ENCODE measurements at places on chromosomes 1 and 21. TPM values are rescaled to one million over a fixed set of nuclear protein-coding genes. Genes with fewer than 3 reads are reported as not detected.

DNA sequence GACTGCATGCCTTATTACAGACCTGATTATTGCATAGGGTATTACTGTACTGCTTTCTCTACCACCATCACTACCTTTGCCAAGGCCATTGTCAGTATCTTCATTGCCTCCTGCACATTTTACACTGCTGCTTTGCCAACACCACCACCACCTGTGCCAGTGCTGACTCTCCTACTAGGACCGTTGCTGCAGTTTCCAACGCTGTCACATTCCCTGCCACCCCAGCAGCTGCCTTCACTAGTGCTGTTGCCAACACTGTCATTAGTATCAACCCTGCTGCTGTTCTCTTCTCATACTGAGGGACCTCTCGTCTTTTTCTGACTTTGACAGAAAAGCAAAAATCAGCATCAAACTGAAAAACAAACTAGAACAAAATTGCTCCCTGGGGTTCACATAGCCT lies 394.9 kb upstream of the B3GALT2 start:
- H3K4me3 ChIP-seq, result no peak overlapping the region
- no peaks in the 10 kb centered on the region for H3K36me3 ChIP-seq
- H3K27ac ChIP-seq, result no peak overlapping the region
- no peak for DNase-seq
- H3K4me1 ChIP-seq, result no peaks in the 10 kb centered on the region

GRCh38 chr1:231418101-231418740 lies 3.9 kb downstream of the EGLN1 start:
- no peak for DNase-seq
- H3K4me3 ChIP-seq, result peak overlapping the region; percentile 80
- no peak overlapping the region for H3K27ac ChIP-seq
- H3K4me1 ChIP-seq, result peaks cover 28% of the 10 kb centered on the region
- no peaks in the 10 kb centered on the region for H3K27me3 ChIP-seq

DNA sequence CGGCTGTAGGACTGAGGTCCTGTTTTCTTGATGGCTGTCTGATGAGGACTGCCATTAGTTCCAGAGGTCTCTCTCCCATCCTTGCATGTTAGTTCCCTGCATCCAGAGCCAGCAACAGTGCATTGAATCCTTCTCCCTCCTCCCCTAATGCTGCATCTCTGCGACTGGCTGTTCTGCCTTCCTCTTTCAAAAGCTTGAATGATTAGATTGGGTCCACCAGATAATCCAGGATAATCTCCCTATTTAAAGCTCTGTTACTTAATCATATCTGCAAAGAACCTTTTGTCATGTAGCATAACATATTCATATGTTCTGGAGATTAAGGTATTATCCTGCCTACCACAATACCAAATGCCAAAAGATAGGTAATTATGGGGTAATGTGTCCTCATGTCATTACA lies 377.5 kb downstream of the GPATCH2 start:
- H3K27me3 ChIP-seq, result peaks cover 7% of the 10 kb centered on the region
- no peaks in the 10 kb centered on the region for H3K36me3 ChIP-seq
- DNase-seq, result no peak
- H3K27ac ChIP-seq, result no peak overlapping the region
- H3K4me1 ChIP-seq, result no peaks in the 10 kb centered on the region

C1QB gene
- total RNA-seq, result not detected

GRCh38 chr1:16321176-16321867 lies 31.0 kb downstream of the FBXO42 start:
- H3K4me1 ChIP-seq, result peaks cover 18% of the 10 kb centered on the region
- no peaks in the 10 kb centered on the region for H3K36me3 ChIP-seq
- DNase-seq, result no peak

GNG4 gene
- total RNA-seq, result 11.0 TPM

GRCh38 chr1:214720561-214720960 lies 117.6 kb downstream of the CENPF start:
- H3K4me1 ChIP-seq, result no peaks in the 10 kb centered on the region
- no peak overlapping the region for H3K4me3 ChIP-seq
- no peaks in the 10 kb centered on the region for H3K36me3 ChIP-seq
- peaks cover 22% of the 10 kb centered on the region for H3K27me3 ChIP-seq
- H3K27ac ChIP-seq, result no peak overlapping the region

DNA sequence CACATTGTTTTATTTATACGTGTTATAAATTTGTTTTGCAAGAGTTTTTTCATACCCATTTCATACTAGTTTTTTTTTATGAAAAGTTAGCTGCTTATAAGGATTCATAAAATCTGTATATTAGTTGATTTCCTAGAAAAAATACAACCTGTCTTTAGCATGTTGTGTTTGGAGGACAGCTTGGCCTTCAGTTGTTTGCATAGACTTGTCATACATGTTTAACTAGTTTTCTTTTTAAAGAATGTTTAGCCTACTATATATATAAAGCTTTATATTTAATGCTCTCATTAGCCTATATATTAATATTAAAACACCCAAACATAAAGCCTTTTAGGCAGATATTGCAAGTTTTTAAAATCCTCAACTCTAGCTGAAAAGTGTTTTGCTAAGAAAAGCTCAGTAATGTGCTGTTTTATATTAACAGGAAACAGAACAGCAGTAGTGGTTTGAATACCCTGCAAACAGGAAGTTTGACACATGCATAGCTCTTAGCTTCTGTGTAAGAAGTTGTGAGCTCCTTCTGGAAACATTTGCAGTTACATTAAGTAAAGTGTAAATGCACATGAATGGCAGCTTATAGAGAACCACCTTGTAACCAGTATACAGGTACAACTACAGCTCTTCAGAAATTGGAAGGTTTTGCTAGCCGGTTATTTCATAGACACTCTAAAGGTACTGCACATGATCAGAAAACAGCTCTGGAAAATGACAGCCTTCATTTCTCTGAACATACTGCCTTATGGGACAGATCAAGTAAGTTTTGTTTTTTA lies at the start of gene PRKACB:
Gene PRKACB (plus strand): TSS at position 476 of the 770 bp plus-strand sequence. CDS start 91 bp downstream, at position 567.
- peaks cover 17% of the 10 kb centered on the region for H3K4me1 ChIP-seq
- H3K4me3 ChIP-seq, result peak within 1 kb of the TSS; percentile 3
- H3K27ac ChIP-seq, result peak within 1 kb of the TSS; percentile 56
- H3K36me3 ChIP-seq, result no peaks in the 10 kb centered on the region

DNA sequence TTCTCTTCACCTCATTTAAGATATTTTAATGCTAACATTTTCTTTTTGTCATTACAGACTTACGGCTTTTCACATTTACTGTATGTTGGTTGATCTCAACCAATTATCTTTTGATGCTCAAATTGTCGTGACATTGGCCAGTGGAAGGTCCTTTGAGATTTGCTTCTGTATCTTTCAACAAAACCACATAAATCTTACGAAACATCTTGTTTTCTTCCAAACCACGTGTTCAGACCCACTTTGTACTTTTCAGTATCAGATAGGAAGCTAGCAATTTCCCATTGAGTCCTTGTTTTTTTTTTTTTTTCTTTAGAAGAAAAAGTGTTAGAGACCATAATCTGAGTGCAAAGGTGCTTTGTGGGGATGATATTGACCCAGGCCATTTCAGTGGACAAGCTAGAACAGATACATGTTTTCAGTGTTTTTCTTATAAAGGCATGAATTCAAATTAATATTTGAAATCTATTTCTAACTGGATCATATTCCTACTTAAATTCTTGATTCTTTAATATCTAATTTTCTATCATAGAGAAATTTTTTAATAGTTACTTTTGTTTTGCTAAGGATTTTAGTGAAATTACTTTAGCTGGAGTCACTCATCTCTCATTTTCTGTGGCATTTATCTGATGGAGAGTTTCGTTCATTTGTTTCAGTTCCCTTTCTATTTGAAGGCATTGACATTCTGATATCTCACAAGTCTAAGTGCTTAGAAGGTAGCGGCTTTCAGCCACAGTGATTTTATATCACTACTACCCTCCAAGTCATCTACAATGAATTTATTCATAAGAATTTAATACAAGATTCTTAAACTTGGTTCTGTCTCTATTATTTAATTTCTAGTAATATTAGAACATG lies 26.7 kb downstream of the ATG4C start:
- peaks cover 4% of the 10 kb centered on the region for H3K36me3 ChIP-seq
- no peaks in the 10 kb centered on the region for H3K27me3 ChIP-seq
- no peak for DNase-seq

DYNLT5 gene
- not detected for total RNA-seq

RGS8 gene
- not detected for total RNA-seq

- no peaks in the 10 kb centered on the region for H3K27me3 ChIP-seq
- no peaks in the 10 kb centered on the region for H3K4me1 ChIP-seq
- no peaks in the 10 kb centered on the region for H3K36me3 ChIP-seq
- no peak for DNase-seq
These were observed 43.4 kb upstream of the GPR88 start for GRCh38 chr1:100494393-100495084.

GRCh38 chr1:248847181-248847955 lies 9.3 kb downstream of the ZNF672 start:
- H3K4me1 ChIP-seq, result no peaks in the 10 kb centered on the region
- no peak overlapping the region for H3K4me3 ChIP-seq
- no peak for DNase-seq
- peaks cover 36% of the 10 kb centered on the region for H3K36me3 ChIP-seq
- H3K27ac ChIP-seq, result no peak overlapping the region

DNA sequence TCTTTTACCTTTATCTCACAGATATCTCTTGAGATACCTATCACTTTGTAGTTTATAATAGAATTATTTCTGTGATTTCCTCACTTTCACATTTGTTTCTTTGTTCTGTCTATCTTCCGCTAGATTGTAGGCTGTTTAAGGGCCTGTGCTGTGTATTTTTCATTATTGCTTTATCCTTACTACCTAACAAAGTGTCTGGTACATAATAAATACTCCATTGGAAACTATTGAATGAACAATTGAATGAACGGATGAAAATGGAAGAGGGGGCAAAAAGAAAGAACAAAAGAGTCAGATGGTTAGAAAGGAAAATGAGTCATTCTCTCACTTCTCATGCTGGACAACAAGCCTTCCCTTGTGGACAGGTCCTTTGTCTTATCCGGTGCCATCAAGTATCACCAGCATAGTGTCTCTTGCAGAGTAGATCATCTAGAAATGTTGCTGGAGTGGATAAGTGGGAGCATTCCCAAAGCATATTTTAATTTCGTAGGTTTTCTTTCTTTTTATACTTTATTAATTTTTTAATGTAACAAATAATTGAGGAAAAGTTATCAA lies 159.8 kb downstream of the NEK7 start:
- no peak for DNase-seq
- H3K4me1 ChIP-seq, result no peaks in the 10 kb centered on the region
- no peaks in the 10 kb centered on the region for H3K27me3 ChIP-seq

TBX19 gene
- total RNA-seq, result 2.5 TPM

DNA sequence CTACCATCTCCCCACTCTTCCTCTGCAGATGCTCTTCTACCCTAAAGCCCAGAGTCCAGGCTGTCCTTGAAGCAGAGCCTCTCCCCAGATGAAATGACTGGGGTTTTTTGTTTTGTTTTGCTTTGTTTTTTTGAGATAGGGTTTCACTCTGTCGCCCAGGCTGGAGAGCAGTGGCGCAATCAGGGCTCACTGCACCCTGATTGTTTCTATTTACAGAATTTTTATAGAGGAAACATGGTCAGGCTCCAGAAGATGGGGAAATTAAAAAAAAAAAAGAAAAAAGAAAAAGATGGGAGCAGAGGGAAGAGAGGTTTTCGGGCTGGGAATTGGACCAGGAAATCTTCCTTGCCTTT lies 43.7 kb upstream of the ZNF281 start:
- no peak overlapping the region for H3K4me3 ChIP-seq
- H3K36me3 ChIP-seq, result no peaks in the 10 kb centered on the region
- H3K27ac ChIP-seq, result no peak overlapping the region
- no peaks in the 10 kb centered on the region for H3K27me3 ChIP-seq
- DNase-seq, result no peak

DNA sequence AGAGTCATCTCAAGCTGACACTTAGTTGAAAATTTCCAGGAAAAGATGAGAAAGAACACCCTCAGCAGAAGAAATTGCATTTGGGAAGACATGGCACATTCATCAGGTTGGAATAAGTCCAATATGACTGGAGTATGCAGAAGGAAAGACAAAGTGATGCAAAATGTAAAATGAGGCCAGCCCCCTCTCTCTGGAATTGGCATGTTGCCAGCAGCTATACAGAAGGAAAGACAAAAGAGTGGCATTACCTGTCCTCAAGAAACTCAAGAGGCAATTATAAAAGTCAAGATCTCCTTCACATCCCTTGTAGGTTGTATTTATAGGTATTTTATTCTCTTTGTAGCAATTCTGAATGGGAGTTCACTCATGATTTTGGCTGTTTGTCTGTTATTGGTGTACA lies 426.3 kb downstream of the AGBL4 start:
- no peak for DNase-seq
- H3K36me3 ChIP-seq, result no peaks in the 10 kb centered on the region
- H3K27me3 ChIP-seq, result no peaks in the 10 kb centered on the region
- H3K4me3 ChIP-seq, result no peak overlapping the region
- no peaks in the 10 kb centered on the region for H3K4me1 ChIP-seq
- no peak overlapping the region for H3K27ac ChIP-seq

ADGRB2 gene
- total RNA-seq, result 5.9 TPM

WDR64 gene
- not detected for total RNA-seq

GRCh38 chr1:171484760-171485374 lies 463 bp upstream of the PRRC2C start:
- DNase-seq, result no peak
- peak overlapping the region; percentile 94 for H3K4me3 ChIP-seq
- peaks cover 8% of the 10 kb centered on the region for H3K36me3 ChIP-seq
- H3K27me3 ChIP-seq, result no peaks in the 10 kb centered on the region

- H3K4me1 ChIP-seq, result peaks cover 6% of the 10 kb centered on the region
- no peaks in the 10 kb centered on the region for H3K27me3 ChIP-seq
- H3K27ac ChIP-seq, result no peak overlapping the region
- no peak overlapping the region for H3K4me3 ChIP-seq
- no peaks in the 10 kb centered on the region for H3K36me3 ChIP-seq
- DNase-seq, result no peak
These were observed 27.5 kb upstream of the GNG12 start for GRCh38 chr1:67860776-67861175.

SPATA1 gene
- total RNA-seq, result 1.3 TPM

RNU1-3 gene
- total RNA-seq, result 1,908 TPM

DNA sequence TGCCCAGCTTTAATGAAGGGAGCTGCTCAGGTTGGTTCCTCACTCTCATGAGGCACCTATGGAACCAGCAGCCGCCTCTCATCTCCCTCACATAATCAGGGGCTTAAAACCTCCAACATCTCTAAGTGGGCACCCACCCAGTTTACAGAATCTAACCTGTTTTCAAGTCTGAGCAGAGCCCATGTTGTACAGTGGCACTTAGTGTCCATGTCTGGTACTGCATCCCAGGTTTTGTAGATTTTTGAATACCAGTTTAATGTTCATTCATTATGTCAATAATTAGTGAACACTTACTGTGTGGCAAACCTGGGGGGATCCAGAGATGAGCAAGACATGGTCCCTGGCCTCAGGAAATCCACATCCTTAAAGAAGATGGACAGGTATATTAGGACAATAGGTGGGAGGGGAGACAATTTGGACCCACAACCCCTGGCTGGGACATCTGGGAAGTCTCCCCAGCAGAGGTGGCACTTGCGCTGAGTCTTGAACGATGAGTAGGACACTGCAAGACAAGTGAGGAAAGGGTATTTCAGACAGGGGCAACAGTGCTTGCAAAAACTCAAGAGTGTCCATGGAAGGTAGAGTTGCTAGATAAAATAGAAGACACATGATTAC lies 83.3 kb downstream of the LACTBL1 start:
- H3K36me3 ChIP-seq, result no peaks in the 10 kb centered on the region
- H3K27me3 ChIP-seq, result no peaks in the 10 kb centered on the region
- no peaks in the 10 kb centered on the region for H3K4me1 ChIP-seq
- peak; percentile 54 for DNase-seq

- no peaks in the 10 kb centered on the region for H3K36me3 ChIP-seq
- H3K27me3 ChIP-seq, result no peaks in the 10 kb centered on the region
- peak overlapping the region; percentile 83 for H3K27ac ChIP-seq
- DNase-seq, result no peak
- no peak overlapping the region for H3K4me3 ChIP-seq
These were observed 19.9 kb upstream of the ATP1A1 start for GRCh38 chr1:116353155-116353554.

GRCh38 chr1:17239420-17239819 lies 9.5 kb upstream of the PADI3 start:
- no peak overlapping the region for H3K27ac ChIP-seq
- DNase-seq, result peak; percentile 93
- H3K36me3 ChIP-seq, result no peaks in the 10 kb centered on the region
- H3K27me3 ChIP-seq, result no peaks in the 10 kb centered on the region
- H3K4me3 ChIP-seq, result no peak overlapping the region

Data from A673 (cell line).